ENCODE measurements at places on chromosomes 12 and 14.

DNA sequence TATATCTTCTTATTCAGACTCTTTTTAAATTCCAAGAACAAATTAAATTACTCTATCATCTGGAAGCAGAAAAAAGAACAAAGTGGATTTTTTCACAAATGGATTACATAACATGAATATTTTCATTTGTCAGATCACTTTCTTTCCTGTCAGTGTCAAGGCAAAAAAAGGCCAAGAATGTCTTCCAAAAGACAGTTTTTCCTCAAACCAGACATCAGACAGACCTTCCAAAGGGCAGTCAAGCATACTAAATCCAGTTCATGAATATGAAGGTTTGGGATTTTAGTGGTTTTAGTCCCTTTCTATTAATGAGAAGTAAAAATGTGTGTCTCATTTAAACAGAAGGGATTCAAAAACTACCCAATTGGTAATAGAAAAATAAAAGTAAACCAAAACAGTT, 336.0 kb downstream of the CEP128 start:
- no peaks in the 10 kb centered on the region for H3K4me1 ChIP-seq
- H3K27ac ChIP-seq = no peak overlapping the region
- no peaks in the 10 kb centered on the region for H3K36me3 ChIP-seq
- H3K4me3 ChIP-seq = no peak overlapping the region
- H3K27me3 ChIP-seq = no peaks in the 10 kb centered on the region

DNA sequence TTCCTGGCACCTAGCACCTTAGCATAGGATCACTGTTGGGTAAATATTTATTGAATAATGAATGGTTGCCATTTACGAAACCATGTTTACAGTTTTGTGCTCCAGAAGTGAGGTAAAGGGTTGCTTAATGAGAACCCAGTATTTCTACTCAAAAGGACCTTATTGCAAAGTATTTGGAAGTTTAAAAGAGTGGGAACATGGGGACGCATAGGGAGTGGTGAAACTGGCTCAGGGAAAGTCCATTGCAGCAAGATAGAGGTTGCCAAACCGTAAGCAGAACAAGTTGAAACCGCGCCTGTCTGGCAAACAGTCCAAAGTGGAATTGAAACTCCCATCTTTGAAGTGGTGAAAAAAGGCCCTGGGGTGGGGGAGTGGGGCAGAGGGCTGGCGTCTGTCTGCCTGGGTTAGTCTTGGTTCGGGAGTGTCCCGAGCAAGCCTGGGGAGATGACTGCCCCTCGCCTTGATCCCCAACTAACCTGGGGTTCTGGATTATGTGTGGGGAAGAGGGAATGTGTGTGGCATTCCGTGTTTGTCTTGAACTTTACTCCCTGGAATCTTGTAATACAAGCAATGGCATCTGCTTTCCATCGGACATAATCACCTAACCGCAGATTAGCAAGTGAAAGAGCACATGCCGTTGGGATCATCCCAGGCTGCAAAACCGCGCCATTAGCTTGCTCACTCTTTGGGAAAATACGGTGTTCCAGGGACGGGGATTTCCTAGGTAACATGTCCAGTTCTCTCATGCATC, 7.2 kb downstream of the ALDH2 start:
- no peaks in the 10 kb centered on the region for H3K27me3 ChIP-seq
- no peak overlapping the region for H3K4me3 ChIP-seq
- peaks cover 48% of the 10 kb centered on the region for H3K4me1 ChIP-seq

GRCh38 chr12:25592725-25593495, 39.8 kb upstream of the LMNTD1 start:
- no peak for DNase-seq
- no peaks in the 10 kb centered on the region for H3K4me1 ChIP-seq
- H3K27ac ChIP-seq = no peak overlapping the region
- no peaks in the 10 kb centered on the region for H3K27me3 ChIP-seq

- no peaks in the 10 kb centered on the region for H3K27me3 ChIP-seq
- H3K36me3 ChIP-seq = no peaks in the 10 kb centered on the region
- peaks cover 5% of the 10 kb centered on the region for H3K4me1 ChIP-seq
- peak; percentile 66 for DNase-seq
- H3K27ac ChIP-seq = no peak overlapping the region
These were observed 25.6 kb upstream of the KRAS start for GRCh38 chr12:25276199-25276937.

- H3K4me3 ChIP-seq = no peak overlapping the region
- H3K27me3 ChIP-seq = no peaks in the 10 kb centered on the region
- H3K27ac ChIP-seq = no peak overlapping the region
- no peaks in the 10 kb centered on the region for H3K36me3 ChIP-seq
- peaks cover 10% of the 10 kb centered on the region for H3K4me1 ChIP-seq
- DNase-seq = no peak
These were observed 241.8 kb upstream of the ATP2B1 start for GRCh38 chr12:89950421-89950820.

GRCh38 chr12:112750971-112751370, 40.6 kb upstream of the RPH3A start:
- no peaks in the 10 kb centered on the region for H3K4me1 ChIP-seq
- H3K36me3 ChIP-seq = no peaks in the 10 kb centered on the region

- H3K27me3 ChIP-seq = no peaks in the 10 kb centered on the region
- DNase-seq = no peak
- peaks cover 3% of the 10 kb centered on the region for H3K36me3 ChIP-seq
These were observed 8.2 kb upstream of the ATG101 start for GRCh38 chr12:52061470-52062166.

- DNase-seq = no peak
- H3K4me3 ChIP-seq = no peak overlapping the region
- H3K27ac ChIP-seq = no peak overlapping the region
- peaks cover 3% of the 10 kb centered on the region for H3K4me1 ChIP-seq
These were observed 943 bp upstream of the MGAT4C start for GRCh38 chr12:86257134-86257533.

DNA sequence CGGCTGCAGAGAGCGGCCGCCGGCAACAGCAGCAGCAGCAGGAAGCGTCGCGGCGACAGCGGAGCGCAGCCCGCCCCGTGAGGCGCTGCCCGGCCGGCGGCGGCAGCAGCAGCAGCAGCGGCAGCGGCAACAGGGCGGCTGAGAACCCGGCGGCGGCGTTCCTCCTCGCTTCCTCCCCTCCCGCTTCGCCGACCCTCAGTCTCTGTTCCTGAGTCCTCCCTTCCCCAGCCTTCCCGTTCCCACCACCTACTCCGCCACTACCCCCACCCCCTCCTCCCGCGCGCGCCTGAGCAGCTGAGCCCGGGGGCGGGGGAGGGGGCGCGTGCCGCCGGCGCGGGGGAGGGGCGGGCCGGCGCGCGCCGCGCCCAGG, 310 bp downstream of the BICDL1 start:
- no peaks in the 10 kb centered on the region for H3K4me1 ChIP-seq
- no peak overlapping the region for H3K27ac ChIP-seq
- peaks cover 12% of the 10 kb centered on the region for H3K27me3 ChIP-seq
- peak overlapping the region; percentile 48 for H3K4me3 ChIP-seq

- H3K36me3 ChIP-seq = no peaks in the 10 kb centered on the region
- H3K4me1 ChIP-seq = no peaks in the 10 kb centered on the region
- no peaks in the 10 kb centered on the region for H3K27me3 ChIP-seq
- no peak overlapping the region for H3K4me3 ChIP-seq
- no peak for DNase-seq
These were observed 30.5 kb upstream of the METAP2 start for GRCh38 chr12:95443459-95443858.

GRCh38 chr14:92688434-92689375, 59.7 kb downstream of the LGMN start:
- H3K27ac ChIP-seq = no peak overlapping the region
- no peaks in the 10 kb centered on the region for H3K36me3 ChIP-seq
- H3K27me3 ChIP-seq = no peaks in the 10 kb centered on the region
- DNase-seq = no peak

DNA sequence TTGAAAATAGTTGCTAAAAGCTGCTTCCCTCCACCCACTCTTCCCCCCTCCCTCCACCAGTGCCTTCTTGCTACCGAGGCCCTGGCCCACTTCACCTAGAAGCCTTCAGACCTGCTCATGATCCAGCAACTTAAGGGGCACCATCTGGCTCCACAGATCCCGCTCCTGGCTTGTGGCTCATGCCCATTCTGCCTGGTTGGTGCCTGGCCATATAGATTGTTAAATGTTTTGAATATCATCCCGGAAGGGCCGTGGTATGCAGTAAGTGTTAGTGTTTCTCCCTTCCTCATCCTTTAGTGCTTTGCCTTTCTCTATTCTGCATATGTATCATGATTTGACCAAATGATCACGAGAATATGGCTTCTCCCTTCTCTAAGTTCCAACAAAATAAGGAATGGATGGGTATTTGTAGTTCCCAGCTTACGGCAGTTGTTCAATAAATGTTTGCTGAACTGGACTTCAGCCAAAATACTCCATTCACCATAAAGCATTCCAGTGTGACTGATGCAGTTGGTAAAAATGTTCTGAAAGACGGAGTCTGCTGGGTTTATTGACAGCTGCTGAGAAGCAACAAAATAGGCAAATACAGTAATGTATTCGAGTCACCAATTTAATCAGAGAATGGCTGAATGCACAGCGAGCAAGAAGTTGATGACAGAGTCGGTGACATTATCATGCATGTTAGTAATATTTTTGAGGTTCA, 30.7 kb downstream of the GRIP1 start:
- no peaks in the 10 kb centered on the region for H3K27me3 ChIP-seq
- H3K4me3 ChIP-seq = no peak overlapping the region
- H3K27ac ChIP-seq = no peak overlapping the region
- H3K4me1 ChIP-seq = no peaks in the 10 kb centered on the region
- no peaks in the 10 kb centered on the region for H3K36me3 ChIP-seq
- peak; percentile 26 for DNase-seq

DNA sequence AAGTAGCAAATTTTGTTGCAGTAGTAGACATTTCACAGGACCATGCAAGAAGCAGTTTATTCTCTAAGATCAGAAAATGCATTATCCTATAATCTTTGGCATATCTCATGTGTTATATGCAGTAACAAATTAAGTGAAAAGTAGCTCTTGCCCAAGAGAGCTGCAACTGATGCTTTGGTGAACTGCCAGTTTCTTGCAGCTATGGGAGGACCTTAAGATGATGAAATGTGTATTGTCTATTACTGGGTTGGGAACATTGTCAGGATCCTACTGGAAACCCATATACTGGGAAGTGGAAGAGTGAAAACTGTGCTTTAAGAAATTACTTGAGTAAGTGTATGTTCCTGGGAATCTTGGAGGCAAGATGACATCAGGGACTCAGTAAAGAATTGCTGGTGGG, 238.8 kb downstream of the DACT1 start:
- no peaks in the 10 kb centered on the region for H3K27me3 ChIP-seq
- no peak overlapping the region for H3K27ac ChIP-seq
- H3K4me1 ChIP-seq = peaks cover 38% of the 10 kb centered on the region
- no peak overlapping the region for H3K4me3 ChIP-seq

DNA sequence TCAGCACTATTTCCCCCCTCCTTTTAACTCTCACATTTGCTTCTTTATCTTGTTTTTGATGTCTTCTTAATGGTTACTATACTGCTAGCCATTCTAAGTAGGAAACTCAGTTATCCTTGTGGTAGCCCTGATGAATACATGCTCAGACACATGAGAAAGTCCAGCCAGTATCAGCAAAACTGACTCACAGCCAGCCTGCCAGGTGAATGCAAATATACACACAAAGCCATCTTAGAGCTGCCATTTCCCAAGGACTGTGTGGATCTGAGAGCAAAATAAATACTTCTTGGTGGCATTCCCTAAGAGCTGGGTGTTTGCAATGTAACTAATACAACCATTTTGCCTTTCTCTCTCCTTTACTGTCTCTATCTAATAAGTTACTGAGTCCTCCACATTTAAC, 455.2 kb downstream of the CCER1 start:
- no peak overlapping the region for H3K27ac ChIP-seq
- H3K27me3 ChIP-seq = no peaks in the 10 kb centered on the region
- H3K4me1 ChIP-seq = no peaks in the 10 kb centered on the region
- no peak overlapping the region for H3K4me3 ChIP-seq
- no peaks in the 10 kb centered on the region for H3K36me3 ChIP-seq

DNA sequence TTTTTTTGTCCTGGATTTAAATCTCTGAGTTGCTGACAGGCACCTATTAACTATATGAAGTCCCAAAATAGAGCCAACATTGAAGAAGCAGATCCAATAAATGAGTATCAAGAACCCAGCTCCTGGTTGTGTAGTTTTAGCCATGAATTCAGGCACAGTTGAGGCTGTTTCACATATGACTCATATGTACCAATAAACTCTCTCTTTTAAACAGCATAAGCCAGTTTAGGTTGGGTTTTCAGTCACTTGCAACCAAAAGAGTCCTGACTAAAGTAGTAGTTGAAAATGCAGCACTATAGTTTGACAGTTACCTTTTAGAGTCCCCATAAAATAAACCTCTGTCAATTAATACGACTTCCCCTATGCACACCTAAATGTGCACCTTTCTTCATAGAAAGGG, 389.9 kb downstream of the RPS29 start:
- H3K4me1 ChIP-seq = no peaks in the 10 kb centered on the region
- no peaks in the 10 kb centered on the region for H3K36me3 ChIP-seq
- H3K4me3 ChIP-seq = no peak overlapping the region

DNA sequence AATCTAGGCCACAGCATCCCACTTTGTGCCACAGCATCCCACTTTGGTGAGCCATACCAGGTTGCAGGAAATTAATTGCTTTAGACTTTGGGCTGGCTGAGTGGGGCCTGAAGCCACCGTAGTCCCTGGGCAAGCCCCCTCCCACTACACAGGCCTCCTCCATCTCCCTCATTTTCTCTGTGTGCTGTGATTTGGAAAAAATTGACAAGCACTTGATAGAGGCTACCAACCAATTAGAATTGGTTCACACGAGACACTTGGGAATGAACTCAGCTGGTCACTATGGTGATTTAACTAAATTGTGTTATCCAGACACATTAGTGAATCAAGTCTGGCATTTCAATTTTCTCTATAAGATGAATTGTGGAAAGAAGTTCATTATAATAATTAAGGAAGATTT, 481.1 kb downstream of the DIO2 start:
- no peak overlapping the region for H3K27ac ChIP-seq
- no peaks in the 10 kb centered on the region for H3K4me1 ChIP-seq
- H3K4me3 ChIP-seq = no peak overlapping the region

DNA sequence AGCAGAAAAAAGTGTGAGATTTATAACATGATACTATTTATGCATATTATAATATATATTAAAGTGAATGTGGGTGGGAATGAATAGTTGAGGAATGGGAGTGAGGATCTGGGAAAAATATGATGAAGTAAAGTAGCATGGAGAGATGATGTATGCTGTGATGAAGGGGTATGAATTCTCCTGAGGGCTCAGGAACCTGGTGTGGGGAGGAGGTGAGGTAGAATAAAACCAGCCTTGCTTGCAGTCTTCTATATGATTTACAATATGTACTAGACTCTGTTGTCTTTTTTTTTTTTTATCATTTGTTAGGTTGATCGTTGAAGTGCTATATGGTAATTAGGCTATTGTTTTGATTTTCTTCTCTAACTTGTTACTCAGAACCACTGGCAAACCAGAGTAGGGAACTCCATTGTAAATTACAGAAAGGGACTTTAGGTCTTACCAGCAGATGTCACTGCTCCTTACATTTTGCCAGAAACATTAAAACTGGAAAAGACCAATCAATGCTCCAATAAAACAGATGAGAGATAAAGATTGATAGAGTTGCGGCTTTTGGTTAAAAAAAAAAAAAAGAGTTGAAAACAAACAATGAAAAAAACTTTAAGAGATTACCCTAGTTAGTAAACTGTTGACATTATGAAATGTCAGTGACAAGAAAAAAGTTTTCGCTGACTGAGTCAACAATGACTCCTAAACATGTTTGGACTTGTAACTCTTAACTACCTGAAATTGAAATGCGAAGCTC, 39.9 kb downstream of the ATL1 start:
- H3K36me3 ChIP-seq = no peaks in the 10 kb centered on the region
- H3K27ac ChIP-seq = no peak overlapping the region
- no peaks in the 10 kb centered on the region for H3K4me1 ChIP-seq
- peak; percentile 66 for DNase-seq
- no peak overlapping the region for H3K4me3 ChIP-seq
